ENCODE measurements at places on chromosomes 6 and 20.
A peak's percentile ranks its signal among the peaks of the same experiment; 100 is the strongest.

- no peak for DNase-seq
These were observed 104.8 kb upstream of the PTPN1 start for GRCh38 chr20:50405235-50405914.

DNA sequence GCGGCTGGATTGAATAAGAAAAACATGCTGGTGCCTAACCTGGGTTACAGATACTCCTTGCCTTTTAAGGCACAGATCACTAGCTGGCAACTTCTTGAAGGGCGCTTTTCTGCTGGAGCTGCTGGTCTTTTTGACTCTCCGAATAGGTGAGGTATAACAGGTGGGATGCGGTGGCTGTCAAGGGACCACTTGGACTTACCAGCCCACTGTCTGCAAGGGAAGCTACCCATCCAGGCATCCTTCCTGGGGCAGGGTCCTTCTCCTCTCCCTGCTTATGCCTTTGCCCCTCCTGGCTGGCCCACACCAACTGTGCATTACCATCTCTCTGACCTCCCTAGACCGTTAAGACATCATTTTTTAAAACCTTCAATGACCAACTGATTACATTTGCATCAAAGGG is 57.4 kb downstream of the NPEPL1 start:
- no peak for DNase-seq

GRCh38 chr6:328136-328670 is 35.9 kb downstream of the DUSP22 start:
- peak; percentile 99 for DNase-seq

- no peak for DNase-seq
These were observed 84.9 kb upstream of the SIM1 start for GRCh38 chr6:100549406-100550167.

DNA sequence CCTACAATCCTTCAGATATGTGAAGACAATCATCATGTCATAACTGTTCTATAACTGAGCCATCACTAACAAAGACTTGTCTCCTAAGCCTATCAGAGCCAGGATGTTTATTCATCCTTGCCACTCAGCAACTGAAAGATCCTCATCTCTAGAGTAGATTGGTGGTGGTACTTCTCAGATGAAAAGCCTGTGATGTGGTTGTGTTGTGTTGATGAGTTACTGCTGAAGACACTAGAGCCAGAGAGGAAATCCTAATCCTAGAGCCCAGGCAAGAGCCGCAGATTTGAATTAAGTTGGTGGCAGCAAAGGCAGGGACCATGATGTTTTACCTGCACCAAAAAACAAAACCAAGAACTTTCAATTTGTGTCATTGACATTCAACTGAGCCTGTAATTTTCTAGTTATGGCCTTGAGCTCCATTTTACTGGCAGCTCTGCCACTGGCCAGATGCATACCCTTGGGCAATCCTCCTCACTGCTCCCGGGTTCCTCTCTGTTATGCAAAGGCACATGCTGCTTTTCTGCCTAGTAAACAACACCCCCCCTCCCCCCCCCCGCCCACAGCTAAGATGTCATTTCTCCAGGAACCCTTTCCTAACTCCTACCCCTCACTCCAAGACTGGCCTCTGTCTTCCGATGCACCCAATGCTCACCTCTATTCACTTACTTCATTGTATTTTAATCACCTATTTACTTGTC is 50.2 kb upstream of the REV3L start:
- DNase-seq: no peak

- DNase-seq: no peak
These were observed at the start of gene SIGLEC1 for GRCh38 chr20:3712279-3712873. Gene SIGLEC1, minus strand, starts transcription at chr20:3712600. Its CDS starts 5,472 bp downstream, at chr20:3707128.

All from GM12864 (cell line).